ENCODE measurements at places on chromosomes 1 and 21. TPM values are rescaled to one million over a fixed set of nuclear protein-coding genes. Genes with fewer than 3 reads are reported as not detected.

- H3K36me3 ChIP-seq = no peaks in the 10 kb centered on the region
- no peak overlapping the region for H3K4me3 ChIP-seq
- H3K27ac ChIP-seq = no peak overlapping the region
- H3K4me1 ChIP-seq = no peaks in the 10 kb centered on the region
- no peaks in the 10 kb centered on the region for H3K27me3 ChIP-seq
- no peak for DNase-seq
Measured at GRCh38 chr1:162992945-162993344, 76.2 kb upstream of the RGS4 start.

The OR10Z1 gene
- not detected for total RNA-seq

DNA sequence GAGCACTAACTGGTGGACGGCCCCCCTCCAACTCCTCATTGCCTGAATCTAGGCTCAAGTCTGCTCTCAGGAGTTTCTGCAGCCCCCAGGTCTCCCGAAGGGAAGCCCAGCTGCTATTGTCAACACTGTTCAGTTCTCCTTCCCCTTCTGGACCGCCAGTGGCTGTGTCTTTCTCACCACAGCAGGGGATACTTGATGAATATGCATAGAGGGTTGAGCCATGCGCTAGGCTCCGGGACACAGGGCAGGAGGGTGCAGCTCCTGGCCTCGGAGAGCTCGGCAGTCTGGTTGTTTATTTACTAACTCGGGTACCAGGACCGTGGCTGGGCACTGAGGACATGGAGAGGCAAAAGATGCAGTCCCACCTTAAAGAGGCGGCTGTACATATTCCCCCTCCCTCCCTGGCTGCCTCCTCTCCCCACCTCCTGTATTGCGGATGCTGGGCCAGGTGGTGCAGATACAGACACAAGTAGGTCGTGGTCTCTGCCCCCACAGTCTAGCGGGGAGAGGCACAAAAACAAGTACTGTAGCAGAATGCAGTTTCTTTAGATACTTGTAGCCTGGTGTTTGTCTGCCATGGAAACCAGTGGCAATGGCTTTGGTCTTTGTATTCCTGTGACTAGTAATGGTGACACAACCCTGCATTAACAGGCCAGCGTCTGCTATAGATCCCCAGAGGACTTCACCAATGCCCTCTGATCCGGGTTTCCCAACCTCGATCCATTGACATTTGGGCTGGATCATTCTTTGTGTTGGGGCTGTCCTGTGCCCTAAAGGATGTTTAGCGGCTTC is 26.2 kb downstream of the ARHGEF10L start:
- H3K4me1 ChIP-seq = no peaks in the 10 kb centered on the region
- no peaks in the 10 kb centered on the region for H3K27me3 ChIP-seq
- H3K27ac ChIP-seq = no peak overlapping the region
- no peak overlapping the region for H3K4me3 ChIP-seq
- no peaks in the 10 kb centered on the region for H3K36me3 ChIP-seq
- no peak for DNase-seq

The OR2L2 gene
- 0.05 TPM for total RNA-seq

DNA sequence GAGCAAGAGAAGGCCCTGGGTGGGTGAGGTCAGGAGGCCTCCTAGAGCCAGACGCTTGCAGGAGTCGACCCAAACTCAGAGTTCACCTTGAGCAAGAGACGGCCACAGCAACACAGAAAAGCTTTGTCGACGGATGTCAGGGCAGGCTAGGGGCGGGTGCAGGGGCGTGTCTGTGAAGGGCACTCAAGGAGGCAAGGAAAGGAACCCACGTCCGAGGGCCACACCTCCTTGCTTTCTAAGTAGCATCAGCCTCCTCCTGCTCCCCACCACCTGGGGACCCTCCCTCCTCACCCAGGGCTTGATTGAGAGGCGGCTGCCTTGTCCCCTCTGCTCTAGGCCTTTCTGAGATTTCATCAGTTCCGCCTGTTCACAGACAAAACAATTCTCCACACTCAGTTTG is 92.1 kb downstream of the OMA1 start:
- no peak overlapping the region for H3K27ac ChIP-seq
- H3K27me3 ChIP-seq = no peaks in the 10 kb centered on the region
- DNase-seq = no peak
- no peak overlapping the region for H3K4me3 ChIP-seq
- H3K4me1 ChIP-seq = no peaks in the 10 kb centered on the region
- H3K36me3 ChIP-seq = no peaks in the 10 kb centered on the region

The A3GALT2 gene
- total RNA-seq = not detected

The RRP1 gene
- total RNA-seq = 71.7 TPM

The HIVEP3 gene
- total RNA-seq = 34.2 TPM

The TEKT2 gene
- 0.18 TPM for total RNA-seq
